ENCODE measurements at places on chromosomes 11 and 22.

DNA sequence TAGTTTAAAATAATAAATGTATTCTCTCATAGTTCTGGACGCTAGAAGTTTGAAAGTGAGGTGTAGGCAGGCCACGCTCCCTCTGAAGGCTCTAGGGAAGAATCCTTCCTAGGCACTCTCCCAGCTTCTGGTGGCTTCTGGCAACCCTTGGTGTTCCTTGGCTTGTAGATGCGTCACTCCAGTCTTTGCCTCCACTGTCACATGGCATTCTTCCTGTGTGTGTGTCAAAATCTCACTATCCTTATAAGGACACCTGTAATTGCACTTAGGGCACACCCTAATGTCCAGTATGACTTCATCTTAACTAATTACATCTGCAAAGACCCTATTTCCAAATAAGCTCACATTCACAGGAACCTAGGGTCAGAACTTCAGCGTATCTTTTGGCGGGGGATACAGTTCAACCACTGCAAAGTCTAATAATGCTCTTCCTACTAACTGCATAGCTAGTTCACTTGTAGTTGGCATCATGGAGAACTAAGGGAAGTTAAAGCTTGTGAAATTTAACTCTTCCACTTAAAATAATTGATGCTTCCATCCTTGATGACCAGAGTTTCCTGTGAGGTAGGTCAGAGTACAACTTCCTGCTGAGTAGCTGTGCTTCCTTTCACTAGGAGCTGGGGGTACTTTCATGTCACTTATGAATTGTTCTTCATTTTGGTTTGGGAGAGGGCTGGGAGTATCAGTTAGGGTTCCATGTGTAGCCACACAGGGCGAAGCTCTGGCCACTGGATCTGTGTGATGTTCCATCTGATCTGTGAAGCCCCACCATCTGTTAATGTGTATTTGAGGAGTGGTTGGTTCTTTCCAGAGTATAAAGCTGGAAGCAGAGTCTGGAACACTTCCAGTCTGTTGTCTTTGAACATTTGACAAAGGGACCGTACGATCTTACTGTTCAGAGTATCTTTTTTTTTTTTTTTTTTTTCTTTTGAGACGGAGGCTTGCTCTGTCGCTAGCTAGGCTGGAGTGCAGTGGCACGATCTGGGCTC, 10.5 kb downstream of the YWHAH start:
- no peak for DNase-seq

DNA sequence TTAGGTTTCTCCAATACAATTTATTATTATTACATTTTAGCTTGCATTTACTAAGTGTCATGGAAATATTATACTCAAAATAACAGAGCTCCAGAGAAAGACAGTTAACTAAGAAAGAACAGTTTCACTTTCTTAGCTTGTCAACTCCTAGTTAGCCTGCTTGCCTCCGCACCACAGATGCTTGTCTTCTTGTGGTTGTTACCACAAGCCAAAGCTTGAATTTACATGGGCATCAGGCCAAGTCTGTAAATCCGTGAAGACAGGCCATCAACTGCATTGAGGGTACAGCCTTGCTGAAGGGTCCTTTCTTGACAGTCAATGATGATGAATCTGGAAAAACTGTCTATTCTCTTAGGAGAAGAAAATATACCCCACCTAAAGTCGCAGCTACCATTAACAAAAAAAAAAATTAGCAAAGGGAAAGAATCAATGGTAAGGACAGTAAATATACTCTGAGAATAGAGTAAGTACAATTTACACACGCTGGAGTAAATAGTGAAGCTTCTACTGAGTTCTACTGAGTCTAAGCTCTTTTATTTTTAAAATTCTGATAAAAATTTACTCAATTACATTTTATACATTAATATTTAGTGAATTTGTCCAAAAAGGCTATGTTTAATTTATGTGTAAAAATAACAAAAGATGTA, 15.6 kb upstream of the DENND5A start:
- no peak for DNase-seq

DNA sequence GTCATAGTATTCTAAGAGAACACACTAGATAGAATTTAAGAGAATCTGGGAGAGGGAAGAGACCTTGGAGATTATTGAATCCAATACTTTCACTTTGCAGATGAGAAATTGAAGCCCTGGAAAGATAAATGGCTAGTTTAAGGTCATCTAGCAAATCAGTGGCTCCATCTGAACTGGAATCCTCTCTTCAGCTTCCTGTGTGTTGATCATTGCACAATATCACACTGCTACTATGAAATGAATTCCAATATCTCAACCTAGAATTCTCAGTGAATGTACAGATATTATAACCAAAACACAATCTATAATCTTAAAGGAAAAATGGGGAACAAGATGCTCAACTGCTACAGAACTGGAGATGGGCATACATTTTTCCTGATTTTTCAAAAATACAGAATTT, 44.1 kb downstream of the DCUN1D5 start:
- no peak for DNase-seq

GRCh38 chr11:38593649-38594048, 1995.6 kb upstream of the RAG2 start:
- DNase-seq, result no peak

DNA sequence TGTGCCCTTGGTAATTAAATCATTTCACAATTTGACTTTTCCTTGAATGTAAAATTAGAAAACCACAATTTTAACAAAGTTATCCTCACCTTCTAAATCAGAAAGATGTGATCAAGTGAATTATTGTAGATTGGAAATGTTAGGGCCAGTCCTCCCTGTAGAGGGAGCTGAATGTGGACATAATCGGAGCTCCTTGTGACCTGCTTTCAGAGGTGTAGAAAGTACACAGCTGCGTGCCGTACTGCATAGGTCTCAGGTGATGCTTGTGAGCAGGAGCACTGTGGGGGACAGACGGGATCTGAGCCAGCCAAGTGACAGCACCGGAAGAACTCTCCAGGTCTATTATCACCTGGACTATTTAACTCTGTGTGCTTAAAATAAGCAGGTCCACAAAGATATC, 338.0 kb downstream of the AASDHPPT start:
- DNase-seq, result no peak

DNA sequence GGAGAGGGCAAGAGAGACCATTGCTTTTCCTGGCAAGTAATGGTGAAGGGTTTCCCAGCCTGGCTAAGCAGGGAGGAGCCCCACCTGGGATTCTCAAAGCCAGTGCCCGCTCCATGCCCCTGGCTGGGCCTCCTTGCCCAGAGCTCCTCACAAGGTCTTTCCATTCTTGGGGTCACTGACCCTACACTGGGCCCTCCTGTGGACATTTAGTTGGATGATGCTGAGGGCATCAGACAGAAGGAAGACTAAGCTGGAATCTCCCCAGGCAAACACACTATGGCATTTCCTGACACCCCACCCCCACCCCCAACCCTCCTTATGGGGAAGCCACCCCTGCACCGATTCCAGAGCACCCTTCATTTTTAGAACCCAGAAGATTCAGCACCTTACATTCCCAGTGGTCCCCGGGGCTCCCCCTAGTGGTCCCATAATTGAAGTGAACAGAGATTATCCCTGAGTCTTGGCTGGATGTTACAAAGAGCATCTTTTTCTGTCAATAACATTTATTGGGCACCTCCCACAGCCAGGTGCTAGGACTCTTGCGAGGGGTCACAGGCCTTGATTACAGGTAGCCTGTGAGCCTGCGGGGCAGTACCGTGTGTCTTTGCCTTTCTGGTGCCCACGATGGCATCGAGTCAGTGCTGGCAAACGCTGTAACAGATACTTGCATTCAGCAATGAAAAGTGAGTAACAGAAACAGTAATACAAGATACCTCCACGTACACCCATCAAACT, 548.5 kb downstream of the BUD13 start:
- DNase-seq, result peak; percentile 32

GRCh38 chr11:62242021-62242420, at the start of gene SCGB1D2:
Gene SCGB1D2 (plus strand): TSS chr11:62242239. CDS start chr11:62242308, 69 bp downstream.
- DNase-seq, result no peak

- DNase-seq, result no peak
Measured at GRCh38 chr22:46568102-46568809, 30.8 kb upstream of the CELSR1 start.

GRCh38 chr11:46361283-46362155, 14.3 kb downstream of the DGKZ start:
- DNase-seq, result peak; percentile 49

- DNase-seq, result peak; percentile 62
Measured at GRCh38 chr22:20456064-20456721, 18.6 kb upstream of the SCARF2 start.

- DNase-seq, result no peak
Measured at GRCh38 chr11:64227405-64227956, 1.4 kb downstream of the NUDT22 start.

DNA sequence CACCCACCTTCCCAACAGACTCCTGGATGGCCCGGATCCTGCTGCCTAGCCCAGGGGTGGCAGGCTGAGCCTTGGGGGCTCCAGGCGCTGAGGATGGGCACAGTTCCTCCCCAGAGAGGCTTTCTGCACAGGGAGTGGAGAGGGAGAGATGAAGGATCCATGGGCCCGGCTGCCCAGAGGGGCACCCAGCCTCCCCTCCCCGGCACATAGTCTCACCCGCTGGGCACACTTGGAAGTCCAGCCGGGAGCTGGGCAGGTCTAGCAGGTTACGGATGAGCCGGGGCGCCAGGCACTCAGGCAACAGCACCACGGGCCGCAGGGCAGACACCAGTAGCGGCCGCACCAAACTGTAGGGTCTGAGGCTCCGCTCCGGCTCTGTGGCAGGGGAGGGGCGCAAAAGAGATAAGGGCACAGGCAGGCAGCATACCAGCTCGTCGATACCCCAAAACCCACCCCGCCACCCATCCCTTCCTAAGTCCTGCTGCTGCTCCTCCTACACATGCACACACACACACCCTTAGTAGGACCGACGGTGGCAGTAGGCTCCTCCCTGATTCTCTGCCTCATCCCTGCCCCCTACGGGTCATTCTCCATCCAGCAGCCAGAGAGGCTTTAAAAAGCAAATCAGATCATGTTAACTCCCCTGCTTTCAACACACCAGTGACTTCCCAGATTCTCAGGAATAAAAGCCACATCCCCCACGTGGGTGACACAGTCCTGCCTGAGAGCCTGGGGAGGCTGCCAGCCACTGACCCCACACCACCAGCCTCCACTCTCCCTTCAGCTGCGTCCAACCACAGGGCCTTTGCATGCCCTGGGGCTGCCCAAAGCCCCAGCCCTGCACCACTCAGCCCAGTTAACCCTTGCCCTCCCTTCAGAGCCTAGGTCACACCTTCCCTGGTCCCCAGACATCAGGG, 6.5 kb upstream of the MFNG start:
- no peak for DNase-seq

DNA sequence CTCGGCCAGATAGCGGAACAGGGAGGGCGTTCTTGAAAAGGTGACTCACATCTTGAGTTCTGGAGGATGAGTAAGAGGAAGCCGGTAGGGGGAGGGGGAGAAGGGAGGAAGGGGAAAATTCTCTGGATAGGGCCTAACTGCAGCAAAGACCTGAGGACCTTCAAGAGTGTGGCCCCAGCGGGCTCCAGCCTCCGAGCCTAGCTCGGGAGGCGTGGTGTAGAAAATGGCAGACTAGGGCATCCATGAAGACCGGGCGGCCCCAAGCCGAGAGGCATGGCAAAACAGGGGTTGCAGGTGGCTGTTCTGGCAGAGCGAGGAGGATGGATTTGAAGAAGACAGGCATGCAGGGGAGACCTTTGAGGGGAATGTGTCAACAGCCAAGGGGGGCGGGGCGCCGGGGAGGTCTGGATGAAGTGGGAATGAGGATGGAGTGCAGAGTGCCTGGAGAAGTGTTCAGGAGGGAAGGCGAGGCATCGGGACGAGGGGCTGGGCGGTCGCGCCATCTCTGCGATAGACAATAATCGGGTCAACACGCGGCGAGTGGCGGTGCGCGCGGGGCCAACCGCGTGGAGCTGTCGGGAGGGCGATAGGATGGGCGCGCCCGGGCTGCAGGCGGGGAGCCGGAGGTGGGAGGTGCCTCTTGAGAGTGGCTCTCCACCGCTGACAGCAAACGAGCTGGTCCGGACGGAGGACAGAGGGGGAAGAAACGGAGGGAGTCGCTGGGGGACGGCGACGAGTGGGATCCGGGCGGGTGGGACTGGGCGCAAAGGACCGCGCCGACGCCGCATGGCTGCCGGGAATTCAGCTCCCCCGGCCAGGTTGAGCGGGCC, 40.0 kb upstream of the CREB3L1 start:
- peak; percentile 35 for DNase-seq

GRCh38 chr11:10722307-10722706, 28.7 kb upstream of the CTR9 start:
- no peak for DNase-seq

DNA sequence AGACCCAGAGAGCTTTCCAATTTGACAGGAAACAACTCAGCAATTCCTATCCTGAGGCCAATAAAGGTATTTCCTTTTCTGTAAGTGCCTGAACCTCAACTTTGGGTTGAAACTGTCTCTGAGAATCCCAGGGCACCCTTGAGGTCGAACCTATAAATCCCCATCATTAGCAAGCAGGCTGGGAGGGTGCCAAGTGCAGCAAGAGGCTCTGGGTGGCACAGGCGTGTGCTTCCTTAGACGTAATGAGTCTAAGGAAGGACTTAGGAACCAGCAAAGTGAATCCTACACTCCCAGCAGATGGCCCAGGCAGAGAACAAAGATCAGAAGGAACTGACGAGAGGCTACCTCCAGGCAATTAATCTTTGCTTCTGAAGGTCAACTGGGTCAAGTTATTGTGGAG, 234.3 kb upstream of the NARS2 start:
- DNase-seq, result no peak
